CD14-positive monocyte (primary cell): ENCODE measurements at places on chromosomes 3 and 15.
A peak's percentile ranks its signal among the peaks of the same experiment; 100 is the strongest.

GRCh38 chr3:150760431-150761200, 2.4 kb downstream of the SIAH2 start:
- DNase-seq: peak; percentile 55

GRCh38 chr3:42827023-42827422, 17.8 kb downstream of the ACKR2 start:
- no peak for DNase-seq

DNA sequence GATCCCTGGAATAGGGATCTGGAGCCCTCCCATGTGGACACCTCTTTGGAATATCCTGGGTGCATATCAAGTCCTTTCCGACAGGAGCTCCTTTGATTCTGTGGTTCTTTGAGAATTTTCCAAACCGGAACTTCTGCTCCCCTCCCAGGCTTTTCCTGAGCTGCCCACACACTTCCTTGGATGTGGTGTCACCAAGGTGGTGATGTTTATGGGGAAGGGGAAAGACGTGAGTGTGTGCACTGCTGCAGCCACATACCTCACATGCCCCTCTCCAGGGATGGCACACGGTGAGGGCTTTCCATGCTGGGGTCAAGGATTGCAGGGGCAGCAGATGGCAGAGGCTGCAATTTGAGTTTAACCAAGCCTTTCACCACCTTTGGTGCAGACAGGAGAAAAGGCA, 27.9 kb upstream of the PSTPIP1 start:
- no peak for DNase-seq

- DNase-seq: no peak
These were observed 15.3 kb downstream of the ZBTB38 start for GRCh38 chr3:141383555-141384129.

DNA sequence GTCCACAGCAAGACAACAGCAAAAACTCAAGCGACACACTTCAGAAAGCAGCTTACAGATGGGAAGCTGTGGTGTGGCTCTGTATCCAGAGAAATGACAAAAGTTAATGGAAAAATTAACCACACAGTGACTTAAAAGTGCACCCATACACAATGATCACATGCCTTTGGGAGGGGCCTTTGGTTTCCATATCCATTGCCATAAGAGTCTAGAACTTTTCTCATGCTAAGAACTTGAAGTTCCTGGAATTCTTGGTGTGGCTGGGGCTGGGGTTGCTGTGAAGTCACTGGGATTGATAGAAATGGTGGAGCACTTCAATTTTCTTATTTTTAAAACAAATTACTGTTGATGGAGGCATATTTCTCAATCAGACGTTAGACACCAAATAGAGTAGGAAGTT, 108.6 kb upstream of the FEZF2 start:
- no peak for DNase-seq

DNA sequence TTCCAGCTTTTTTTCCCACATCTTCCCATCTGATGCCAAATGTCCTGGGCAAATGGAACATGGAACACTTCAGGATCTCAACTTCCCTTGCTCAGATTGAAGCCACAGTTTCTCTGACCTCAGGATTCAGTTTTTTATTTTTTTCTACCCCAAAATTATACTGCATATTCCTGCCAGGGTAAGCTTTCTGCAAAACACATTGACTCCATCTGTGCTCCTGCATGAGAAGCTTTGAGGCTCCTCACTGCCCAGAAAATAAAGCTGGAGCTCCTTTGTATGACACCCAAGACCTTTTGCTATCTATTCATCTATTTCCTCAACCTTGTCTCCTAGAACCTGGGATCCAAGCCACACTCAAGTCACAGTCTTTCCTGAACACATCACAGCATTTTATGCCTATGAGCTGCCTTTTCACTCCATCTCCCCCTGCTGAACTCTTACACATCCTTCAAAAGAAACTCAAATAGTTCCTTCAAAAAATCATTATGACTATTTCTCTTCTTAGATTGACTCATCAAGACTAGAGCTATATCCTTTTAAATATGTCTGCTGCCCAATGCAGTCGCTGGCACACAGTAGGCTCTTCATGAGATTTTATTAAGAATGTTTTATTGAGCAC, 57.4 kb upstream of the PSMD6 start:
- DNase-seq: no peak

GRCh38 chr3:32818229-32818969, 602 bp downstream of the TRIM71 start:
- DNase-seq: peak; percentile 3

DNA sequence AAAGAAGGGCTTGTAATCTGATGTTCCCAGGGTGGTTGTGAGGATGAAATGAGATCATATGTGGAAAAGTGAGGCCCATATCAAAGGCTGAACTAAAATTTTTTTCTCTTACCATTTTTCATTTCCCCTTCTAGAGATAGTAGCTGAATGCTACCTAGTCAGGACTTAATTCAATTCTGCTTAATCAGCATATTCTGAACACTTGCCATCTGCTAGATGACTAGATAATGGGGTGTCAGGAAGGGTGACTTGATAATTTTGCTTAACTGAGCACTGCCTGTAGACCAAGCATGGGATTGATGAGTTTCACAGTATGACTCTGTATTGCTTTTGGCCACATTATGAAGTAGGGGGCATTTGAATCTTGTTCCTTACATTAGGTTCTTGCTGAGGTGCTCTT, 136.2 kb downstream of the CHST2 start:
- DNase-seq: no peak

DNA sequence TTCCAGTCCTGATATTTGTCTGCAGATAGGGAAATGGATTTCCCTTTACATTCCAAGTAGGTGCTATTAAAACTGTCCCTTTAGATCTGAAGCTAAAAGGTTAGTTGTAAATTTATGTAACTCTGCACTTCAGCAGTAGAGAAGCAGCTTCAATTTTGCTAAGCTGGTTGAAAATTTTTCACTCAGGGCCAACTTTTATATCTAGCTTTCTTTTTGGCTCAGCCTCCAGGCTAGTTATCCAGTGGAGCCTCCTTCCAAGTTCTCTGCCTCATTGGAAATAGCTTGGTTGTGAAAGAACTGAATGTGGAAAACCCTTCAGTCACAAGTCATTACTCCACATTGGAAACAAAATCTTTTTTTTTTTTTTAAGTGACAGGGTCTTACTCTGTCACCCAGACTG, 8.2 kb upstream of the ZNF660 start:
- DNase-seq: no peak

DNA sequence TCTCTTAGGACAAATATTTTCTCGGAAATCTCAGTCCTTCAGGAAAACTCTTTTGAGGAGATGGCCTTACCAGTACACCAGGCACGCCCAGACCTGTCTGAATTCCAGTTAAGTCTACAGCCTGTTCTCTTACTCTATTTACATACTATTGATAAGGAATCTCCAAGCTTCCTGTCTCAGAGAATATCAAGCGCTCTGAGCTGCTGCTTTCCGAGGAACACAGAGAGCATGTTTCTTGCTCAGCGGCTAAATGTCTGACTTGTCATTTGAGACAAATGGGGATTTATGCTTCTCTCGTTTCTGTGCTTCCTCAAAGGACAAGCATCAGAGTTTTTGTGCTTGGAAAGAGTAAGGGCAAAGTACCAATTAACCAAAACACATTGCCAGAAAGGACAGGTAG, 112.4 kb upstream of the CCDC54 start:
- no peak for DNase-seq

GRCh38 chr3:5485427-5485826, 297.9 kb downstream of the EDEM1 start:
- no peak for DNase-seq

DNA sequence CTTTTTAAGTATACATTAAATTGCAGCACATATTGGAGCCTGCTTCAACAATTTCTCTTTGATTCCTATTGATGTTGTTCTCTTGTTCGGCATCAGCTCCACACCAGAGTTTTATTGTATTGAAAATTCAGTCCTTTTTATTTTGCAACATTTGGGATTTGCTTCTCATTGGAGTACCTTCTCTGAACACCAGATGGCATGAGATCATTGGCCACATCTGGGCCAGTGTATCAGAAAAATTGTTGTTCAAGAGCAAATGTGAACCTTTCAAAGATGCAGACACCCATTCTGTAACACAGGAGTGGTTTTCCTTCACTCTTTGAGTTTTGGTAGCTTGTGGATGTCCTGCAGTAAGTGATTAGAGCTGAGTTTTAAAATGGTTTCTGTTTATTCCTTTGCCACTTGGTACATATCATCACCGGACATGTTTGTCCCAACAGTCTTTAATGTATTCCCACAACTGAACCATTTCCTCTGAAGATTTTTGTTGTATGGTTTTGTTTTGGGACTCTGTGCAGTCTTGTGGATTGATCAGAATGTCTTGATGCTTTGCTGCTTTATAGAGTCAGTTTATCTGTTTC, 96.1 kb downstream of the MCTP2 start:
- DNase-seq: no peak

- no peak for DNase-seq
These were observed 919.1 kb downstream of the MCTP2 start for GRCh38 chr15:95150466-95150865.

DNA sequence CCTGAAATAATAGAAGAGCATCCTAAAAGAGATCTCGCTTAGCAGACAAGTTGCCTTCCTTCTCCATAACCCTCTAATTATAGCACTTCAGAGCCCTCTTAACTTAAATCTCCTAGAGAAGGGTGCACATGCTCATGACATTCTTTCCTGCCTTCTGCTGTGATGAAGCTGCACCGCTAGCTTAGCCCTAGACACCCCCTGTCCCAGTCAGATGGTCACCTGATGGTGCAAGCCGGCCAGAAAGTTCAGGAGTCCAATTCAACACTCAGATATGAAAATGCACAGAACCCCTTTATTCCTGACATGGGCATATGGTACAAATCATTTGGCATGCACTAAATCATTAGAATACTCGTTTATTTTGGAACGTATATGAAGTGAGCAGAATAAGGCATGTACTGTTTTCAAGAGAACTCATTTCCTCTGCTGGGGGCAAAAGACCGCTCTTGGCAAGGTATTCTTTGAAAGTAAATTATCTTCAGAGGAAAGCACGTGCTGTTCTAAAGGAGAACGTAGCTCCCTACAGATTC, 420.4 kb upstream of the PROK2 start:
- no peak for DNase-seq

DNA sequence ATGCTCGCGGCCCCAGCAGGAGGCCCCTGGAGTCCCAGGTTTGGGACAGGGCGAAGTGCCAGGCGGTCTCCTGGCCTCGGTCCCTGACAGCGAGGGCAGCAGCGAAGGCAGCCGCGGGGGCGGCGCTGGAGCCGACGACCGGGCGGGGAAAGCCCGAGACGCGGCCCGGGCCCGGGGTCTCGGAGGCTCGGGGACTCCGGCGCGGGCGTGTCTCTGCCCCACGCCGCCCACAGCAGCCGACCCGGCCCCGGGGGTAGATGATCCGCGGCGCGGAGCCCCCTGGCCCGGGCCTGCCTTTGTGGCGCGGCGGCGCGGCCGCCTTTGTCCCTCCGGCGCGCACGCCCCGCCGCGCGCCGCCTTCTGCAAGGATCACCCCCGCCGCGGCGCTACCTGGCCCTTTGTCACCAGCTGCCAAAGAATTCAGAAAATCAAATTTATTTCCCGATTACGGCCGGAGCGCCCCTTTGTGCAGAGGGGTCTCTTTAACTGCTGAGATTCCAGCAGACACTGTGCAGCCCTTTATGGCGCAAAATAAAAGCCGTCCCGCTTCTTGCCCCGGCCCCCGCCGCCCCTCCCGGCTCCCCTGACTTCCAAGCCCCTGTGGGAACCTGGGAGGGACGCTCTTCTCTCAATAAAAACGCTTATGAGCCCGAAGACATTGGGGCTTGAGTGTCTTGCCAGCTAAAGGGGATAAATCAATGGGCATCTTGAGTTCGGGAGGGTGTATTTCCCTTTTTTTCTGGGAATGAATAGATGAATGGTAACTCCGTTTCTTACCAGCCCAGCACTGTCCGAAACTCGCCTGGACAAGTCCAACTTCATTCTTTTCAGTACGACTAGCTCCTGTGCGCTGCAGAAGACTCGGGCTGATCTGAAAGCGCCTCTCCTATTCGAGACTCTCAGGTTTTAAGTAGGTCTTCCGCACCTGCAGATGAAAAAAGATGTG, 68.4 kb downstream of the HES1 start:
- no peak for DNase-seq

DNA sequence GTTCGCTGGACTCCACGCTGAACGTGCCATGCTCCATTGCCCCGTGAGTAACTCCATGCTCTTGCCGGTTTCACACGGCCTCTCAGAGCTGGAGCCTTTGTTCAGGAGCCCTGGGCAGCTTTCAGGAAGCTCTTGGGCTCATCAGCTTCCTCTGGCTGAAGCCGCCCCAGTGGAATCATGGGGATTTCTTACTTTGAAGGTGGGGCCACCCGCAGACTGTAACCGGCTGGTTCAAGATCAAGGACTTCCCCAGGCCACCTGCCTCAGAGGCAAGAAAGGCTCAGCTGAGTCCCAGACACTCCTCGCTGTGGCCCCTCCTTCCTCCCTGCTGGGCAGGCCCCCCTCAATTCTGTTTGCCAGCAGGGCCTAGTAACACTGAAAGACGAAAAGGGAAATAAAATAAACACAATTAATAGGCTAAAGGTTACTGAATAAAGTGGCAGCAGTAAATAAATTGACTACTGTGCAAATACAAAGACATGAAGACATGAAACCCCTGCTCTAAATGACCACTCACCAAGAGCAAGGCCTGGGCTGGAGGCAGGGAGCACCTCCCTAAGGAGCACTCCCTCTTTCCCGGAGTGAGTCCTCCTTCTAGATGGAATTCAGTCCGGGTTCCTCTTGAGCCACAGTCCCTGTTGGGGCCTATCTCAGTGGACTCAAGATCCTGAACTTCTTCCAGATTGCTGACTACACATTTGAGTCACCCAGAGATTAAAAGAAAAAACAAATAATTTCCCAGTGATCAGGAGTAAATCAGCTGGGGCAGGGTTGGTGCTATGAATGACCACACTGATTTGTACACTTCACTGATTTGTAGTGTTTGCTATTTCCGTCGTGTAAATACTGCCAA, 51.0 kb downstream of the ZDHHC19 start:
- DNase-seq: peak; percentile 64

DNA sequence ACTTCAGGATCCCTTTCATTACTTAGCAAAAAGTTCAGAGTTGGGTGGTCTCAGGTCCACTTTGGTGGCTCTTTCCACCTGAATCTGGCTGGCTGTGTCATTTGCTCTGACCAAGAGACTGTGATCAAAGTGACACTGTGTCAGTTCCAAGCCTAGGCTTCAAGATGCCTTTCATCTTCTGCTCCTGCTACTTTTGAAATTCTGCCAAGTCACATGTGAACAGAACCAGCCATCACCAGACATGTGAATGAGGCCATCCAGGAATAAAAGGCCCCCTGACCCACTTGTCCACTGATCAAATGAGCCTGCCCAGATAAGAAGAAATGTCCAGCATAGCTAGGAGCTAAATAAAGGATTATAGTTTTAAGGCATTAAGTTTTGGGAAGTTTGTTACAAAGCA, 132.2 kb downstream of the OSBPL10 start:
- no peak for DNase-seq

GRCh38 chr3:186708983-186709679, 8.0 kb upstream of the KNG1 start:
- DNase-seq: no peak

- no peak for DNase-seq
These were observed 114.1 kb upstream of the DNAJC19 start for GRCh38 chr3:181103605-181104004.

DNA sequence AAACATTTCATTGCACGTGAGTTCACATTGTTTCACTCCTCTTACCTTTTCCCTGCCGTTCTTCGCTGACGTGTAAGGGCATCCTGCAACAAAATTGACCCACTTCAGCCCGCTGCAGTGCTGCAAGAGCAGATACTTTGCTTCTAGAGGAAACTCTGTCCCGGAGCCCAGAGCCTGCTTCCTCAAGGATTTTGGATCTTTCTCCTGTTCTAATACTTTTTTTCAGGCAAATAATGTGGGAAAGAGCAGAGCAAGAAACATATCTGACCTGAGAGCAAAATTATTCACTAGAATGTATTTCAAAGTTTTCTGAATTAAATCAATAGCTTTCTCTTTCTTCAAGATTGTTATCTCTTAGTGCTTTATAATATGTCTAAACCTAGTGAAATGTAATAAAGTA, 303.9 kb downstream of the AGBL1 start:
- DNase-seq: no peak
